ENCODE measurements at places on chromosomes 5 and 9.

- DNase-seq: no peak
These were observed 829 bp downstream of the ANXA1 start for GRCh38 chr9:73152543-73152844.

- no peak for DNase-seq
These were observed 13.9 kb downstream of the QSOX2 start for GRCh38 chr9:136231478-136232297.

- DNase-seq: no peak
These were observed 762.7 kb downstream of the TLE1 start for GRCh38 chr9:80926611-80927010.

- DNase-seq: no peak
These were observed 547.2 kb downstream of the CSNK1G3 start for GRCh38 chr5:124059200-124059599.

- DNase-seq: no peak
These were observed 674.0 kb downstream of the DMRTA1 start for GRCh38 chr9:23120630-23121029.

DNA sequence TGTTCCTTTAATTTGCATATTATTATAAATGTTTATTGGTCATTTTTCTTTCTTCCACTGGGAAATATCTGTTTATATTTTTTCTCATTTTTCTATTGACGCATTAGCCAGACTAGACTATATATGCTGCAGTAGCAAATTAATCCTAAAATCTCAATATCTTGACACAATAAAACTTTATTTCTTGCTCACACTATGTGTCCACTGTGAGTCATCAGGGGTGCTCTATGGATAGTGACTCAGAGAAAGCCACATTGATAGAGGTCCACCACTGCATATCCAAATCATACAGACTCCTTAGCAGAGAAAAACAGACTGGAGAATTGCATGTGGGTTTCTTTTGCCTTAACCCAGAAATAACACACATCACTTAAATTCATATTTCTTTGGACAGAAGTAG, 20.8 kb downstream of the OR1L3 start:
- no peak for DNase-seq

- no peak for DNase-seq
These were observed 173.0 kb downstream of the WDR70 start for GRCh38 chr5:37552161-37552560.

GRCh38 chr5:132859889-132860437, 6.3 kb downstream of the GDF9 start:
- no peak for DNase-seq

DNA sequence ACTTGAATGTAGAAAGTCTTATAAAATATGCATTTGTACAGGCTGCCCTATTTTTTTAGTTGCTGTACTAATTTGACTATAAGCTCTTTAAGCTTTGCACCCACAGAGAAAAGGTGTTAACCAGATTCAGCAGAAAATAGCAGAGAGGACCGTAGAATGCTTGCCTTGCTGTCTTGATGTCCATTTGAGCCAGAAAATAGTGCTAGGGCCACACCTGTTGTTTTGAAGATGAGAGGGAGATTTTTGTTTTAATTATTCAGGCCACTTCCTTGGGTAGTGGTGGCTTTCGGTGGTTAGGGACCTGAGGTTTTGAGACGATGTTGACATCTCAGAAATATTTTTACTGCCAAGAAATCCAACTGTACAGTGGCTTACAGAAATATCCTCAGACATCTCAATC, 196.0 kb downstream of the SPATA31D1 start:
- no peak for DNase-seq

DNA sequence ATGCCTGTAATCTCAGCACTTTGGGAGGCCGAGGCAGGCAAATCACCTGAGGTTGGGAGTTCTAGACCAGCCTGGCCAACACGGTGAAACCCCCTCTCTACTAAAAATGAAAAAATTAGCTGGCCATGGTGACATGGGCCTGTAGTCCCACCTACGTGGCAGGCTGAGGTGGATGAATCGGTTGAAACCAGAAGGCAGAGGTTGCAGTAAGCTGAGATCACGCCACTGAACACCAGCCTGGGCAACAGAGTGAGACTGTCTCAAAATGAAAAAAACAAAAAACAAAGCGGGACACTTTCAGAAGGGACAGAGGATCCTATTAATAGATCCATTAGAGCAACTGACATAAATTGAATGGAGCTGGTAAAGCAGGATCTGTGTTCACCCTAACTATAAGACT, 89.6 kb upstream of the SGCD start:
- DNase-seq: no peak

DNA sequence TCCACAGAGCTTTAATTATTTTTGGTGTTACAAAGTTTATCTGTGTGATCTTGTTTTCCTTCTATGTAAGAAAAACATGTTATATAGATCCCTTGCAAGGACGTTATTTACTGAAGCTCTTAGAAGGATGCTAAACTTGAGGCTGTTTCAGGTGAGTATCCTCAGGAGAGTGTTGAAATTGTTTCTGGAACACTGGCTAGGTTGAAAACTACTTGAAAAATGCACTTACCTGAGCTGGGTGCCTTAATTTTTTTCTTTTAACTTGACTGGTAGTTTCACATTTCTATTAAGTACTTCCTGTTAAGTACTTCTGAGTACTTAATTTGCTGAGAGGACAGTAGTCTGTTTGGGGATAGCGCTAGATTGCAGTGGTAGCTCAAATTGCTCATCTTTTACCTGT, 18.1 kb downstream of the GPBP1 start:
- no peak for DNase-seq

GRCh38 chr5:65699338-65699737, 22.6 kb downstream of the SGTB start:
- no peak for DNase-seq

GRCh38 chr5:34970552-34970951, 41.2 kb downstream of the DNAJC21 start:
- DNase-seq: no peak

Measured in posterior vena cava (tissue), 2 donors.